ENCODE measurements at places on chromosomes 5 and 9. TPM values are rescaled to one million over a fixed set of nuclear protein-coding genes. Genes with fewer than 3 reads are reported as not detected.

The NRG2 gene
- total RNA-seq: 0.26 TPM

The ZNF474 gene
- total RNA-seq: 0.47 TPM

The ELOVL7 gene
- total RNA-seq: not detected

The GOLM1 gene
- 1.5 TPM for total RNA-seq

The FGF10 gene
- total RNA-seq: not detected

The BTNL8 gene
- not detected for total RNA-seq

The TMEM232 gene
- total RNA-seq: 2.6 TPM

The ARID3C gene
- 0.27 TPM for total RNA-seq

DNA sequence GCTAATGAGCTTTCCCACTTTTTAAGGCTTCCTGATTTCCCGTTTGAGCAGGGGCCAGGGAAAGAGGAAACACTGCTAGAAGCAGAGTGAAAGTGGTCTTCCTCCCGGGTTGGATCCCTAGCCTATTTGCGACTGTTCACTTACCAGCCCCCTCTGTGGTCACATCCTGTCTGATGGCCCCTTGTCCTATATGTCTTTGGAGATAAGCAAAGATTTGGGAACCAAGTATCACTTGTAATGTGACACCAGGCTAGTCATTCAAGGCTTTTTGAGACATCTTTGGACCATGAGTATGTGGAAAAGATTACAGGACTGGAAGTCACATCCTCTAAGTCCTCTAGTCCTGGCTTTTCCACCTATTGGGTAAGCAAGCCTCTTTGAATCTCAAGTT lies 6.1 kb downstream of the DNAJB5 start:
- H3K4me3 ChIP-seq: no peak overlapping the region
- H3K27me3 ChIP-seq: no peaks in the 10 kb centered on the region
- no peak overlapping the region for H3K27ac ChIP-seq
- peaks cover 5% of the 10 kb centered on the region for H3K4me1 ChIP-seq

GRCh38 chr5:15384176-15384575 lies 115.8 kb upstream of the FBXL7 start:
- peaks cover 2% of the 10 kb centered on the region for H3K27me3 ChIP-seq
- H3K4me1 ChIP-seq: no peaks in the 10 kb centered on the region
- H3K27ac ChIP-seq: no peak overlapping the region
- no peak for DNase-seq
- H3K36me3 ChIP-seq: no peaks in the 10 kb centered on the region
- no peak overlapping the region for H3K4me3 ChIP-seq

DNA sequence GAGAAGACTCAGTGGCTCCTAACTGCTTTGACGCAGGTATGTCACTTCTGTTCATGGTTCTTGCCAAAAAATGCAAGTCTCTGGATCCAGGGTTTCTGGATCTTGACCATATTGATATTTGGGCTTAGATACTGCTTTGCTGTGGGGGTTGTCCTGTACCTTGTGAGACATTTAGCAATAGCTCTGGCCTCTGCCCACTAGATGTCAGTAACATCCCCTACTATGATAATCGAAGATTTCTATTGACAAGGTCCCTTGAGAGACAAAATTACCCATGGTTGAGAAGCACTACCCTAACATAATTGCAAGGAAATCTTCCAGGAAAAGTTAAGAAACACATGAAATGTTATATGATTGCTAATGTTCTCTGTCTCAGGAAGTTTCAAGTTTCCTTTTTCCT lies 285.4 kb downstream of the TMEM232 start:
- H3K27ac ChIP-seq: no peak overlapping the region
- no peaks in the 10 kb centered on the region for H3K36me3 ChIP-seq
- H3K4me3 ChIP-seq: no peak overlapping the region
- no peak for DNase-seq

DNA sequence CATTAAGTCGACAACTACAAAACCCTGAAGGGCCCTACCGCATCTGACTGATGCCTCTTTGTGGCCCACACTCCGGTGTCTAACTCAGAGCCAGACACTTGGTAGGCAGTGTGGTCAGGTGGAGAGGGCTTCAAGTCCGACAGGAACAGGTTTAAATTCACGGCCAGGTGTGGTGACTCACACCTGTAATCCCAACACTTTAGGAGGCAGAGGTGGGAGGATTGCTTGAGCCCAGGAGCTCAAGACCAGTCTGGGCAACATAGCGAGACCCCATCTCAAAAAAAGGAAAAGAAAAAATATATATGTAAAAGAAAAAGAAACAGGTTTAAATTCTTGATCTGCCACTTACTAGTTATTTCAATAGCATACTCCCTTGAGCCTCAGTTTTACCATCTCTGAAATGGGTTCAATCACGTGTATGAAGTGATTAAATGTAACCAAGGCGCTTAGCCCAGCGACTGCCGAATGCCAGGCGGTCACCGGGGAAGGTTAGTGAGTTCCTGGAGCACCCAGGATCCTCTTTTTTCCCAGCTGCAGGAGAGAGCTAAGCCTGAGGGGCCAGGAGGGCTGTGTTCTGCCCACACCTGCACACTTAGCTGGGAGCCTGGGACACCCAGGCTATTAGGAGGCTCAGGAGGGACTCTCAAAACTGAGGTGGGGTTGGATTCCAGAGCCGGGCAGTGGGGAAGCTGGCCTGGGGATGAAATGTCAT lies 943 bp downstream of the CLTB start:
- peaks cover 11% of the 10 kb centered on the region for H3K36me3 ChIP-seq
- no peaks in the 10 kb centered on the region for H3K27me3 ChIP-seq
- peak overlapping the region; percentile 77 for H3K4me3 ChIP-seq

DNA sequence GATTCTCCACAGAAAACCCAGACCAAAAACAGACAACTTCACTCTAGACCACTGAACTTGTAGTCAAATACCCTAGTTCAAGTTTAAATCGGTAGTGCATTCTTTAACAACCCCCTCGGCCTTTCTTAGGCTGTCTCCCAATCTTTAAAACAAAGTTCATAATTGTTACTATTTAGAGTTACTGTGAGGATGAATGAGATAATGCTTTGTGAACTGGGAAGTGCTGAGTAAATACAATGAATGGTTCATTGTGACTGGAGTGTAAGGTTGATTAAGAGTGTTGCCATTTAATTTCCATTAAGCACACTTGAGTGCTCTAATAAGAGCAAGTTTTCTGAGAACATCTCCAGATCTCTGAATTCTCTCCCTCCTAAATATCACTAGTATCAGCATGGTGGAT lies 228.8 kb upstream of the PIK3R1 start:
- peaks cover 2% of the 10 kb centered on the region for H3K27me3 ChIP-seq
- H3K36me3 ChIP-seq: no peaks in the 10 kb centered on the region
- no peak overlapping the region for H3K4me3 ChIP-seq
- H3K27ac ChIP-seq: no peak overlapping the region
- no peak for DNase-seq

GRCh38 chr9:134436379-134436762 lies 110.1 kb downstream of the RXRA start:
- no peaks in the 10 kb centered on the region for H3K4me1 ChIP-seq
- DNase-seq: no peak
- peaks cover 5% of the 10 kb centered on the region for H3K36me3 ChIP-seq

- peaks cover 4% of the 10 kb centered on the region for H3K36me3 ChIP-seq
- H3K27ac ChIP-seq: no peak overlapping the region
- H3K4me3 ChIP-seq: no peak overlapping the region
- no peaks in the 10 kb centered on the region for H3K27me3 ChIP-seq
- peaks cover 49% of the 10 kb centered on the region for H3K4me1 ChIP-seq
- DNase-seq: no peak
Measured at GRCh38 chr9:135890190-135891026, 16.9 kb downstream of the CAMSAP1 start.

- DNase-seq: no peak
- H3K4me1 ChIP-seq: peaks cover 67% of the 10 kb centered on the region
- peak overlapping the region; percentile 17 for H3K27ac ChIP-seq
- H3K36me3 ChIP-seq: no peaks in the 10 kb centered on the region
Measured at GRCh38 chr9:37295796-37296195, 126.7 kb upstream of the GRHPR start.

GRCh38 chr5:31463351-31463750 lies 68.5 kb downstream of the DROSHA start:
- H3K4me1 ChIP-seq: no peaks in the 10 kb centered on the region
- DNase-seq: no peak
- H3K27me3 ChIP-seq: no peaks in the 10 kb centered on the region
- H3K36me3 ChIP-seq: peaks cover 92% of the 10 kb centered on the region
- H3K27ac ChIP-seq: no peak overlapping the region

- peaks cover 46% of the 10 kb centered on the region for H3K4me1 ChIP-seq
- no peak overlapping the region for H3K4me3 ChIP-seq
- no peaks in the 10 kb centered on the region for H3K27me3 ChIP-seq
- H3K27ac ChIP-seq: no peak overlapping the region
- no peak for DNase-seq
Measured at GRCh38 chr5:36978196-36978595, 101.6 kb downstream of the NIPBL start.

DNA sequence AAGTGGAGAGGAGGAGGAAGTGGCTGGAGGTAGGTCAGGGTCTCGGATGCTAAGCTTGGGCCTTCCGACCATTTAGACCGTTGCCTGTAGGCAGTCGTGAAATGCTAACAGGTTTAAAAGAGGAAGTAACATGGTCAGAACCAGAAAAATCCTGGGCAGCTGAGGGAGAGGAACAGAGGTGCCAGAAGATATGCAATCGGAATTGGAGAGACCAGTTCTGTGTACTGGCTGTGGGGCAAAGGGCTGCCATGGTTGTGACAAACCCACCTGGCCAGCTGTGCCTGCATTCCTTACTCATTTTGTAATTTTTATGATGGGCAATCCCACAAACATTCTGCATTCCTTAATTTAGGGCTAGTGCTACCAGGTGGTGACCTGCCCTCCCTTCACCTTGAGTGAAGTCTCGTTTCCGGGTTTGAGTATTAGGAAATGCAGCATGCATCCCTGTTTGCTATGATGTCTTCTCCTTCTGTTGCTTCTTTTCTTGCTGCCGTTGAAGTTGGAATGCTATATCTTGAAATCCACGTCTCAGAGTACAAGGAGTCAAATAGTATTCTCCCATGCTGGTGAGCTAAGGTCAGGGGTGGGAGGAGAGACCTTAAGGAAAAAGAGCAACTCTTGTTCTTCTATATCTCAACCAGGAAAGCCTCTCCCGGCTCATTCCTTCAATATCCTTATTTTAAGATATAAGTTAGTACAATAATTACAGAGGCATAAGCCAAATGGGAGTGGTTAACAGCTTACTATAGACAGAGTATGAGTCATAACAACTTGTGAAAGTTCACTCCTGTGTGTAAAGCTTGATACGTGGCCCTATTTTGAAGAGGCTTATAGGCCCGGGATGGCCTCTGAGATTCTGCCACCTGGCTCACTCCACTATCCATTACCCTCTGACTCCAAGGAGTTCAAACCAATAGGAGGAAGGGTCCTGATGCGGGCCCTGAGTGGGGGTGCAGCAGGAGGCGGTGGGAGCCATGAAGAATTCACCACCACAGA lies 37.0 kb downstream of the B4GALT1 start:
- no peaks in the 10 kb centered on the region for H3K36me3 ChIP-seq
- DNase-seq: no peak
- no peaks in the 10 kb centered on the region for H3K27me3 ChIP-seq
- peak overlapping the region; percentile 84 for H3K27ac ChIP-seq
- peaks cover 85% of the 10 kb centered on the region for H3K4me1 ChIP-seq

- H3K36me3 ChIP-seq: no peaks in the 10 kb centered on the region
- H3K4me1 ChIP-seq: no peaks in the 10 kb centered on the region
- H3K4me3 ChIP-seq: no peak overlapping the region
- H3K27ac ChIP-seq: no peak overlapping the region
- DNase-seq: no peak
Measured at GRCh38 chr5:34495178-34495577, 160.9 kb upstream of the RAI14 start.

- no peak overlapping the region for H3K27ac ChIP-seq
- no peak for DNase-seq
- H3K36me3 ChIP-seq: no peaks in the 10 kb centered on the region
- H3K4me3 ChIP-seq: no peak overlapping the region
- no peaks in the 10 kb centered on the region for H3K4me1 ChIP-seq
Measured at GRCh38 chr9:35519692-35520363, 29.9 kb downstream of the RUSC2 start.

- H3K4me3 ChIP-seq: no peak overlapping the region
- no peak for DNase-seq
- no peaks in the 10 kb centered on the region for H3K36me3 ChIP-seq
- peaks cover 6% of the 10 kb centered on the region for H3K27me3 ChIP-seq
- H3K27ac ChIP-seq: no peak overlapping the region
Measured at GRCh38 chr9:124559871-124560270, 52.7 kb upstream of the NR5A1 start.

GRCh38 chr9:100352201-100352726 lies 478 bp downstream of the TEX10 start:
- H3K27me3 ChIP-seq: no peaks in the 10 kb centered on the region
- DNase-seq: no peak
- peaks cover 24% of the 10 kb centered on the region for H3K4me1 ChIP-seq
- peak overlapping the region; percentile 92 for H3K4me3 ChIP-seq
- H3K27ac ChIP-seq: peak overlapping the region; percentile 89

All from naive thymus-derived CD8-positive, alpha-beta T cell (primary cell).